ENCODE measurements at places on chromosomes 7 and 10. TPM values are rescaled to one million over a fixed set of nuclear protein-coding genes. Genes with fewer than 3 reads are reported as not detected.

- DNase-seq, result no peak
Observed at GRCh38 chr10:14048930-14049613, 281.7 kb downstream of the FRMD4A start.

WNT16 gene
- total RNA-seq, result not detected

OGDHL gene
- total RNA-seq, result not detected

AKR1C3 gene
- 192 TPM for total RNA-seq

- DNase-seq, result no peak
Observed at GRCh38 chr7:118005026-118005425, 131.8 kb upstream of the CTTNBP2 start.

DNA sequence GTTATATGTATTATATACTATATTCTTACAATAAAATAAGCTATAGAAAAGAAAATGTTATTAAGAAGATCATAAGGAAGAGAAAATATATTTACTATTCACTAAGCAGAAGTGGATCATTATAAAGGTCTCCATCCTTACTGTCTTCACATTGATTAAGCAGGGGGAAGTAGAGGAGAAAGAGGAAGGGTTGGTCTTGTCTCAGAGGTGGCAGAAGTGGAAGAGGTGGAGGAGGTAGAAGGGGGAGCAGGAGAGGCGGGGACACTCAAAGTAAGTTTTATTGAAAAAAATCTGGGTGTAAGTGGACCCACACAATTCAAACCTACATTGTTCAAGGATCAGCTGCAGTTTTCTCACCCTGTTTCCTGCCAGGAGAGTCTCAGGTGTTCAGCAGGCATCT lies 28.9 kb upstream of the ERCC6 start:
- DNase-seq, result no peak

DNA sequence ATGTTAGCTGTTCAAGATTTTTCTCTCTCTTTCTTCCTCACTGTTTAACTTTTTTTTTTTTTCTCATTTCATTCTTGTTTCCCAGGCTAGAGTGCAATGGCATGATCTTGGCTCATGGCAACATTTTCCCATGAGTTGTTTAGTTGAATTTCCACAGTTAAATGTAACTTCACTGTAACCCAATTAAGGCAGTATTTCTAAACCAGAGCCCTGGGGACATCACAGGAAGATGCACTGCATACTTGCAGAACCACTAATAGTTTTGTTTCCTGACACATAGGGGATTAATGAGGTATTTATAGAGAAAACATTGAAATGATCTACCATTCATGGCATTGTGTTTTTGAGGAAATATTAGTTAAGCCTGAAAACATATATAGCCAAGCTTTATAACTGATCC lies 795.6 kb upstream of the GHITM start:
- no peak for DNase-seq

IFIT1B gene
- not detected for total RNA-seq

OR2A12 gene
- not detected for total RNA-seq

ASAH2 gene
- total RNA-seq, result 2.4 TPM

DNA sequence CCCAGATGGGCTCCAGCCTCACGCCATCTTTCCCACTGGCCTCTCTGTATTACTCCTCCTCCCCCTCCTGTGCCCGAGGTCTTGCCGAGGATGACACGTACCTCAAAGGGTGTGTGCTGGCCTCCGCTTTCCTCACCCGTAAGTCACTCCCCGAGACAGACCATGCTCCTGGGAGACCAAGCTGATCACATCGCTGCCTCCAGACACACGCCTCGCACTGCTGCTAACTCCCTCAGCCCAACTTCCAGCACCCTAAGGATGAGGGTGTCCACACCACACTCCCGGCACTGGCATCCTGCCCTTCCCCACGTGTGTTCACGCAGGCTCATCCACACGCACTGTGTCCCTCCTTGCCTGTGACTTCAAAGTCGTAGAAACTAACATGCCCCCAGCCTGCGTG lies 24.0 kb downstream of the MAD1L1 start:
- DNase-seq, result no peak

GATAD1 gene
- total RNA-seq, result 29.6 TPM

DNA sequence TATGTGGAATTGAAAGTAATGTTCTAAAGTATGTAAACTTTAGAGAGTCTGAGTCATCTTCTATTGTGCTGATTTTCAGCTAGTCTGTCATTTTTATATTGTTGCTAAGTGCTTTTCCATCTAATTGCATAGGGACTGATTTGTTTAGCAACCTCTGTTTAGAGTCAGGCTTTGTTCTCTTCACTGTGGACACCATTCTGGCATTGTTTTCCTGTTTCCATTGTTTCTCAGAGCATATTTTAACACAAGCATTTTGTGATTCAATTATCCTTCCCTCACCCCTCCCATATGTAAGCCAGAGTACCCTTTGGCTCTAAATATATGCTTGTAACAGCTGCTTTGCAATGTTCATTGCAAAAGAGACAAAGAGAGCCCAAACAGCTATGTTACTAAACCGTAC lies 748.4 kb upstream of the PHF14 start:
- DNase-seq, result no peak

CPEB3 gene
- 4.2 TPM for total RNA-seq

FLNC gene
- 16.2 TPM for total RNA-seq

DNA sequence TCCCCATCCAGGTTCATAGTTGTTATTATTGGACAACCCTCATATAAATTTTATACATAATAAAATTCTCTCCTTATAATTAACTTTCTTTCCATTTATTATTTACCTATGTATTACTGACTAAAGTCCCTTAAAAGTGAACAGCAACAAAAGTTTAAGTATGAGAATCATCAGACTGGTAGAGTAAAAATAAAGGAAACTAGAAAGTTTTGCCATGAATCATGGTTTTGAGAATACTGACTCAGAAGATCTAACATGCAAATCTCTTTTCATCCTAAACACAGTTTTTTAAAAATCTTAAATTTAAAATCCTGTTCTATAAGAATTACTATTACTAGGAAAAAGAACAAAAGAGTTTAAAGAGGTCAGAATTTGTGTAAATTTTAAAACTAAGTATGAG lies 32.1 kb downstream of the HERC4 start:
- DNase-seq, result no peak

DNA sequence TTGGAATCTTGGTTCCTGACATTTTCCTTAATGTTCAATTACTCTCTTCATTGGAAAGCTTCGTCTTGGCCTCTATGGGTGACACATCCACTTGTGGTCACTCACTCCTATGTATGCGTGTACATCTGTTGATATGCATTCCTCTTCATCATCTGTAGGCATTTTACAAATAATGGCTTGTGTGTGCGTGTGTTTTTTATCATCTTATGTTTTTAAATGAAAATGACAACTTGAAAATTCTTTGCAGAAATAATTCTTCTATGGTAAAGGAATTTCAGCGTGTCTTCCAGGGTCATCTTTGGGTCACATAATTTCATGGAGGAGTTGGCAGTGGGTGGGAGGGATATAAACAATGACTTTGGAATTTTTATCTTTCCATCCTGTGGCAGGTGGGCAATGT lies 925.1 kb downstream of the LRMDA start:
- no peak for DNase-seq

GRCh38 chr7:157250605-157251228 lies 86.1 kb upstream of the DNAJB6 start:
- no peak for DNase-seq

BET1 gene
- 20.6 TPM for total RNA-seq

DNA sequence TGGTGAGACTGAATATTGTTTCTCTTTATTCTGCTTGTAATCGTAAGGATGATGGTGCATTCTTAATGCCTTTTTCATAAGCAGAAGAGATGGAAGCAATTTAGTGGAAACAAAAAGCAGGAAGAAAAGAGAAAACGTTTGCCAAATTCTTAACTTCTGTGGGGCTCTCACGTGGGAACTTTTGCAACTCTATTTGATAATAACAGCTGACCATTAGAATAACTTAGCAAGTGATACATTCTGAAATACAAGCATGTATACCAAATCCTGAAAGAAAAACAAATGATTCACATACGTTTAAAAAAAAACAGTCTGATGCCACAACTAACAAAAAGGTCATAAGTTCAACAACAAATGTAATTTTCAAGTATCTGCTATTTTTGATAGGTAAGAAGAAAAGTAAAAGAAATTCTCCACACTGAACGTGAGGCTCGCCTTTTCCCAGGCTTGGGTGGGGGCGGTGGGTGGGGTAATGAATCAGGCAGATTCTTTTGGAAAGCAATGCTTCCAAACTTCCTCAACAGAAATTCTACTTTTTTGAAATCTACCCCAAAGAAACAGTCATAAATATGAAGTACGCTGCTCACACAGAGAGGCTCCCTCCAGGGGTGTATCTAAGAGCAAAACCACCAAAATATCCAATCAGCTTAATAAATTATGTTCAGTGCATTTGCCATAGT lies 446.2 kb upstream of the MGMT start:
- DNase-seq, result no peak

- DNase-seq, result no peak
Observed at GRCh38 chr7:105216786-105217185, 171.9 kb downstream of the SRPK2 start.

DNA sequence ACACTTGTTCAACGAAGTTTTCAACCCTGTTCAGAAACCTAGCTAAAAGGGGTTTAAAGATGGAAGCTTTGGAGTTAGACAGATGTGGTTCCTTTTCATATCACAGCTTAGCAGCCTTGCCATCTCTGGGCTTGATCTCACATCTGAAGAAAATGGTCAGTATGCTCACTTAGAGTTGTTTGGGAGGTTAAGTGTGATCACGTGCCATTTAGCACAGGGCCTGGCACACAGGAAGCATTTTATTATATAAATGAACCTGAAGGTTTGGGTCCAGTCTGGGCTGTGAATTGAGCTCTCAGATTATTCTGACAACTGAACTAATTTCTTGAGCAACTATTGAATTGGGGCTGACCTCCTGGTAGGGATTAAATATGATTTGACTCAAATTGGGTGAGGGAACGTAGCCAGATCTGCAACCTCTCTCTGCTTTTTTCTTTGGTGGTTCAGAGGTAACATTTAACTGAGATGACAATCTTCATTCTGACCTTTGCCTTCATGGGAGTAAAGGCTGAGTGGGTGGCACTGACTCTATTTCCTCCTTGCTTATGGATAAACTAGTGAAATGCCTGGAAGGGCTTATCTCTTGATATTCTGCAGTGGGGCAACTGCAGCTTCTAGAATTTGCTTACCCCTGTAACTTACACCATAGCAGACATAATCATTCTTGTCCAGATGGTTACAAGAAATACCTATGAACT lies 10.2 kb upstream of the HKDC1 start:
- DNase-seq, result no peak

GRCh38 chr10:79327090-79327457 lies 20.2 kb upstream of the PPIF start:
- DNase-seq, result no peak

GRCh38 chr10:26887611-26888215 lies 27.0 kb upstream of the ABI1 start:
- no peak for DNase-seq

GRCh38 chr7:90455163-90456030 lies 14.0 kb upstream of the PTTG1IP2 start:
- no peak for DNase-seq

- no peak for DNase-seq
Observed at GRCh38 chr10:32065856-32066255, 9.6 kb upstream of the KIF5B start.

- DNase-seq, result no peak
Observed at GRCh38 chr10:91339729-91340128, 70.4 kb upstream of the HECTD2 start.

Data from mesenteric fat pad (tissue), 1 donor.